ENCODE measurements at places on chromosomes 3 and 15.
A peak's percentile ranks its signal among the peaks of the same experiment; 100 is the strongest.

DNA sequence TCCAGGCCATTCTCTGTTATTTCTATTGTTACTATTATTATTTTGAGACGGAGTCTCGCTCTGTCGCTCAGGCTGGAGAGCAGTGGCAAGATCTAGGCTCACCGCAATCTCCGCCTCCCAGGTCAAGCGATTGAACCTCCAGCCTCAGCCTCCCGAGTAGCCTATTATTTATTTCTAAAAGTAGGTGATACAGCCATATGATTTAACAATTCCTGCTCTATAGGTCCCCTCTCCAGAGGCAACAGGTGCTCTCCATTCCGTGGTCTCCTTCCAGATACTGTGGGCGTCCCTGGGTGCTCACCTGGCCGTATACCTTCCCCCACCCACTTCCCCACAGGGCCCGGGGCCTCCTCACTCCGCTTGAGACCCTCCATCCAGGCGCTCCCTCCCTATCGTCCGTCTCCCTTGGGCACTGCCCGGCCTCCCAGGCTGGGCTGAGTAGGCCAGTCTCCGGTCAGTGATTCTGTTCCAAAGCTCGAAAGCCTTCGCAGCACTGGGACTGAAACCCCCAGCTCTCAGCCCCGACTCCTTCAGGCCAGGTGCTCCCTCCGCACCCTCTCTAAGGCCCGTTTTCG lies 708 bp upstream of the PTPN23 start:
- DNase-seq: no peak

DNA sequence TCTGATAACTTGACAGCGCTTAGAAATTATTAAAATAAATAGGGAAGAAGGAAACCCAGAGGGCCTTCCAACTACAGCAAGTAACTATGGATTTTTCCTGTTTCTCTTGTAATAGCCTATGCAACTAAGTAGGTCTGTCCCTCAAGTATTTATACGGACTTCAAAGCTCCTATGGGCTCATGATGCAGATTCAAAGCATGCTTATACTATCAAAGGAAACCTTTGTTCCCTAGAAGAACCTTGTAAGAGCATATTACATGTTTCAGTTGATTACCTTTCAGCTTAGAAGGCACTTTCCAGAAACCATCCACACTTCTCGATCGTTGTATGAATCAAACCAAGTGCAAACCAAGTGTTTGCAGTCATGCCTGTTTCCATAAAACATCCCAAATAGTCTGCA lies 158.8 kb downstream of the ALCAM start:
- no peak for DNase-seq

DNA sequence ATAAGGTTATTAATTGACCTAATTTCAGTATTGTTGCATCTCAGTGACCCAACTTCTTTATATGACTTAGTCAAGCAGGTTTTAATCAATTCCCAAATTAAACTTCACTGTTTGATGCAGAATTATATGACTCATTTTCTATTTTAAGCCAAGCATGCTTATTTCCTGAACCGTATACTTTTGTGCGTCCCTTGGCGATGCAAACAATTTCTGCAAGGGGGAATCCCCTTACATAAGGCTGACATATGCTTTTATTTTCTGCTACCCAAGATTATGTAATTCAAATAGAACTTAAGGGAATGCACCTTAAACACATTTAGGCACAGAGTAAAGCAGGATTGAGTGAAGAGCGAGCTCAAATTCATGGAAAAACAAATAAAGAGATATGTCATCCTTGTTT lies 303.9 kb downstream of the PDCD6IP start:
- no peak for DNase-seq

DNA sequence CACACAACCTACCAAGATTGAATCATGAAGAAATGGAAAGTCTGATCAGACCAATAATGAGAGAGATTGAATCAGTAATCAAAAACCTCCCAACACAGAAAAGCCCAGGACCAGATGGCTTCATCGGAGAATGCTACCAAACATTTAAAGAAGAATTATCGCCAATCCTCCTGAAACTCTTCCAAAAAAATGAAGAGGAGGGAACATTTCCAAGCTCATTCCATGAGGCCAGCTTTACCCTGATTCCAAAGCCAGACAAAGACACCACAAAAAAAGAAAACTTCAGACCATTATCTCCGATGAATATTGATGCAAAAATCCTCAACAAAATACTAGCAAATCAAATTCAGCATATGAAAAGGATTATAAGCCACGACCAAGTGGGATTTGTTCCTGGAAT lies 94.1 kb downstream of the SENP2 start:
- DNase-seq: no peak

DNA sequence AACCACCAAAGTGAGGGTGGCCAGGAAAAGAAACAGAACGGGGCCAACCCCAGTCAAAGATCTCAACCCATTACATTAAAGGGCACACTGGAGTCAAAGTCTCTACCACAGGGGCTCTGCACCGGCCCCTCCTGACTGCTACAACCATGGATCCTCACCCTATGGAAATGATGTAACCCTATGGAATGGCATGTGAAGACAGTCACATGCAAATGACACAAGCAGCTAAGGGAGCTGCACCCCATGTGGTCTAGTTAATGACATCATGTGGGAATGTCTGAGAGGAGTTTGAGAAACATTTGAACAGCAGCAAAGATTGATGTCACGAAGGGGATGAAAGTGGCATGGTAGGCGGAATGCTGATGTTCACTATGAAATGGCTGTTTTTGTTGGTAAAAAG lies 298.2 kb upstream of the SLCO3A1 start:
- no peak for DNase-seq

DNA sequence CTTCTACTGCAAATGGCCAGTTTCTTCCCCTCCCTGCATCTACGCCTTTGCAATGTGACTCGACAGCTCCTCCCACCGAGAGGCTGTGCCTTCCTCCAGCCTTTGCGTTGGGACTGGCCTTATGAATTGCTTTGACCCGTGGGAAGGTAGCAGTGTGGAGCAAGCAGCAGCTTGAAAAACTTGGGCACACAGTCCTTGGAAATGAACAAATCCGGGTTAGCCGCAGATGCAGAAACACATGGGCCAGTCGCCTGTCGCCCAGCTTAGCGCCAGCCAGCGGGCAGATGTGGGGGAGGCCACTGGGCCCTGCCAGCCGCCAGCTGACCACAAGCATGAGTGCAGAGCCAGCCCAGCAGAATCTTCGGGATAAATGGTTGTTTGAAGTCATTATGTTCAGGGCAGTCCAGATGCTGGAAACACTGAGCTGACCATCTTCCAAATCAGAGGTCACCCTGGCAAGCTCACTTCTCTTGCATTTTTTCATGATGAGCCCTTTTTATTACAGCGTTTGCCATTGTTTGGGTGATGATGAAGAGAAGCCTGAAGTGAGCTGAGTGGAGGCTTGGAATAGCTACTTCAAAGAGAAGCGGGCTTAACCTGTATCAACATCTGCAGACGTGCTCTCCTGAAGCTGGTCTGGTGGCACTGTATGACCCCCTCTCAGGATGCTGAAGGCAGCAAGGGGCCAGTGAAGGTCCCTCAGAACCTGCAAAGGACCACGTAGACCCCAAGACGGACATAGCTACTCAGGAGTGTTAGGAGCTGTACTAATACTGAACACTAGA lies 9.8 kb downstream of the SELENOS start:
- no peak for DNase-seq

- no peak for DNase-seq
Observed at GRCh38 chr3:172379372-172379771, 68.9 kb downstream of the GHSR start.

GRCh38 chr3:186427627-186428281 lies 65.7 kb upstream of the DGKG start:
- no peak for DNase-seq

DNA sequence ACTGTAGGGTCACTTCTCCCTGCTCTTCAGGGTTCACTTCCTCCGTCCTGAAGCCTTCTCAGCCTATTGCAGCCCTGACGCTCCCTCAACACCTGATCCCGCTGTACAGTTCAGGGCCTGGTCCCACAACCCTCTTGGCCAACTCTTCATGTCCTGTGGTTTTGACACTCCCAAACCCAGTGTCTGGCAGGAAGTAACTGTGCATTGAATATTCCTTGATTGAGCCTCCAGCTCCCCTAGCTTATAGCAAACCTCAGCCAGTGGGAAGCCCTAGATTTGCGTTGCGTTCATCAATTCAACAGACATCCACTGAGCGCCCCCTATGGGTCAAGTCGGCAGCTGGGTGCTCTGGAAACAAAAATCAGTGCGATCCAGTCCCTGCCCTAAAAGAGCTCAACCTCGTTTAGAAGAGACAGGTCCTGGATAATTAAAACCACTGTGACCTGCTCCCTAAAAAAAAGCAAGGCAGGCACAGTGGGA lies 13.5 kb downstream of the UBAP1L start:
- peak; percentile 85 for DNase-seq

DNA sequence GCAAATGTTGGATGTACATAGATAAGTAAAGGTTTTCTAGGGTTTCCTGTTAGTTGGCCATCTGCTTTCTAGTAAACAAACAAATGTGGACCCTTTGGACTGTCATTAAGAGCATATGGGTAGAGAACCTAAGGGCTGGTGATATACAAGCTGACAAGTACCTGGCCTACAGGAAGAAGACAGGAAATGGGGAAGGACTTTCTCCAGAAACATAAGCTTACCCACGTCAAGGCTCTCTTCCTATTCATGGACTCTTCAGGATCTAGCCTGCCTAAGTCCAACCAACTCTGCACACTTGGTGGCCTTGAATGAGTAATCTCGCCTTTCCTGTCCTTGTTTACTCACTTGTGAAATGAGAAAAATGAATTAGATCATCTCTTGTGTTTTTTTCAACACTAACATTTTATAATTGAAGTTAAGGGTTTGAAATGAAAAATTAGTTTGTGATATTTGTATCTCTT lies 22.2 kb upstream of the GOLIM4 start:
- DNase-seq: no peak

GRCh38 chr15:90838139-90838538 lies 30.2 kb upstream of the FURIN start:
- peak; percentile 95 for DNase-seq

DNA sequence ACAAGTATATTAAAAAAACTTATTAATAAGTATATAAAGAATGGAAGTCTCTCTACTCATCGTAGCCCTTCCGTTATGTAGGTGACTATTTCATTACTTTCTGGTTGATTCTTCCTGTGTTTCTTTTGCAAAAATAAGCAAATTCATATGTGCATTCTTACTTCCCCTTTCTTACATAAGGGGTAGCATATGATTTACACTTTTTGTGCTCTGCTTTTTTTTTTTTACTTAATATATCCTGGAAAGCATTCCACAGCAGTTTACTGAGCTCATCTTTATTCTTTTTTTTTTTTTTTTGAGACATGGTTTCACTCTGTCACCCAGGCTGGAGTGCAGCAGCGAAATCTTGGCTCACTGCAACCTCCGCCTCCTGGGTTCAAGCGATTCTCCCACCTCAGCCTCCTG lies 12.9 kb downstream of the SCAMP5 start:
- DNase-seq: no peak

- DNase-seq: no peak
Observed at GRCh38 chr15:64000183-64000951, 45.9 kb downstream of the DAPK2 start.

DNA sequence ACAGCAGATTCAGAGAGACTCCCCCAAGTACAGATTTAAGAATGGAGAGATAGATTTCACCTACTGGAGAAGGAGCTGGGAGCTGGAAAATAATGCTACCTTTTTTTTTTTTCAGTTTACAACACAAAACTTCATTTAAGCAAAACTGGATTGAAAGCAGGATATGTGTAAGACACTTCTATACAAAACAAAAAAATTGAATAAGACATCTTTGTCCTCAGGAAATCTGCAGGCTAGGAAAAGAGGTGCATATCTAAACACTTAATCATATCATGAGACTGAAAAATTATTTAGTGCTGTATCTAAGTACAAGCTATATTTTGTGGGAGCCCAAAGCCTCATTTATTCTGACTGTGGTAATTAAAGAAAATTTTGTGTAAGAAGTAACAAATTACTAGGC lies 516.1 kb downstream of the ZIC1 start:
- no peak for DNase-seq

DNA sequence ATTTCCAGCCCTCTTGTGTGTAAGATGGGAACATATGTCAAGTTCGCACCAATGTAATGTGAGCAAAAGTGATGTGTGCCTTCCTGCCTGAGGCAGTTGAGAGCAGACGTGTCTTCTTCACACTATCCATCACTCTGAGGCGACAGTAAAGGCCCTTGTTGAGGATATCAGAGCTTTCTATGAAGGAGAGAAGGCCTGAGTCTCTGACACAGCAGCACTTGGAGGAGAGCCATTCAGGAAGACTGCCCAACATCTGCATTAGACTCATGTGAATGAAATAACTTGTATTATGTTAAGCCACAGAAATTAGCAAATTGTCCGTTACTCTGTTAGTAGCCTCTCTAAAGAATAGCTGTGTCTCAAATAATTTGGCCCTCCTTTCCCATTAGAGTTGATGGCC lies 108.8 kb upstream of the CCDC54 start:
- no peak for DNase-seq

DNA sequence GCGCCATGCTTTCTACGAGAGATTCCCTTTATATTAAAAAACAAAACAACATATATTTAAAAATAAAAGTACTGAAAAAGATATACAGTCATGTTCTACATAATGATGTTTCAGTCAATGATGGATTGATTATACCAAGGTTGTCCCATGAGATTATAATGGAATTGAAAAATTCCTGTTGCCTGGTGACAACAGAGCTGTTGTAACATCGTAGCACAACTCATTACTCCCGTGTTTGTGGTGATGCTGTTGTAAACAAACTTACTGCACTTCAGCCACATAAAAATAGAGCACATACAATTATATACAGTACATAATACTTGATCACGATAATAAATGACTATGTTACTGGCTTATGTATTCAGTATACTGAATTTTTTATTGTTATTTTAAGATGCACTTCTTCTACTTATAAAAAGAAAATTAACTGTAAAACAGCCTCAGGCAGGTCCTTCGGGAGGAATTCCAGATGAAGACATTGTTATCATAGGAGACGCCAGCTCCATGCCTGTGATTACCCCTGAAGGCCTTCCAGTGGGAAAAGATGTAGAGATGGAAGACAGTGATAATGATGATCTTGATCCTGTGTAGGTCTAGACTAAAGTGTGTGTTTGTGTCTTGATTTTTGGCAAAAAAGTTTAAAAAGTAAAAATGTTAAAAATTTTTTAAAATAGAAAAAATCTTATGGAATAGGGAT lies 11.7 kb downstream of the CCR1 start:
- no peak for DNase-seq

DNA sequence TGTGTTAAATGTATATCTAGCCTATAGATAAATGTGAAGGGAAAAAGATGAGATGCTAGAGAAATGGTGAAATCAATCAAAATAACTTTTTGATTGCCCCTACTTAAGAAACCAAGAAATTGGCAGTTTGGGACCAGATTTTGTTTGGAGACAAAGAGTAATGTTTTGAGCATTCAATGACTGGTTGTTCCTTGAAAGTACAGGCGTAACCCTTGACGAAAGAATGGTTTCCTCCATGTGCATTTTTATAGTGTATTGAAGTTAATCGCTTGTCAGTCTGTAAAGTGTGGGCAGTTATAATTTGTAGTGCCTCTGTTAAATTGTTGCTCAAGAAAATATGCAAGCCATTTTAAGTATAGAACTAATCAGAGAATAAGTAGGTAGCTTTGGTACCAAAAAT lies 1.2 kb downstream of the KIF23 start:
- no peak for DNase-seq

DNA sequence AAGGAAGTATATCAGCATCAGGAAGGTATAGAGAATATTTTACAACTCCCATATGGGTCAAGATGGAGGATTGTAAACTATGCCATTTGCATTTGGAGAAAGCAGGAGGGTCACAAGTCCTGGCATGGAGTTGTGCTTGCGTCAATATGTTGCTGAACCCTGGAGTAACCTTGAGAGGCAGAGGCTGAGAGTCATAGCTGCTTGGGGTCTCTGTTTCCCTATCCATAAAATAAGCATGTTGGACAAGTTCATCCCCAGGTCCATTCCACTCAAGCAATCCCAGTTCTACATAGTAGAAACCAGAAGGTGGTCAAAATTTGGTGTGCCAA lies 273.6 kb downstream of the MECOM start:
- no peak for DNase-seq
